ENCODE measurements at places on chromosomes 1 and 21. TPM values are rescaled to one million over a fixed set of nuclear protein-coding genes. Genes with fewer than 3 reads are reported as not detected.

The COL16A1 gene
- 4.3 TPM for polyA plus RNA-seq

The CLCA4 gene
- polyA plus RNA-seq: not detected

The ORC1 gene
- polyA plus RNA-seq: 7.0 TPM

The NRIP1 gene
- polyA plus RNA-seq: 18.1 TPM

The PLA2G2C gene
- polyA plus RNA-seq: not detected

The TSPAN1 gene
- polyA plus RNA-seq: 4.5 TPM

The ATPAF1 gene
- polyA plus RNA-seq: 57.3 TPM

The S100A7 gene
- polyA plus RNA-seq: not detected

The PRMT6 gene
- 8.1 TPM for polyA plus RNA-seq

DNA sequence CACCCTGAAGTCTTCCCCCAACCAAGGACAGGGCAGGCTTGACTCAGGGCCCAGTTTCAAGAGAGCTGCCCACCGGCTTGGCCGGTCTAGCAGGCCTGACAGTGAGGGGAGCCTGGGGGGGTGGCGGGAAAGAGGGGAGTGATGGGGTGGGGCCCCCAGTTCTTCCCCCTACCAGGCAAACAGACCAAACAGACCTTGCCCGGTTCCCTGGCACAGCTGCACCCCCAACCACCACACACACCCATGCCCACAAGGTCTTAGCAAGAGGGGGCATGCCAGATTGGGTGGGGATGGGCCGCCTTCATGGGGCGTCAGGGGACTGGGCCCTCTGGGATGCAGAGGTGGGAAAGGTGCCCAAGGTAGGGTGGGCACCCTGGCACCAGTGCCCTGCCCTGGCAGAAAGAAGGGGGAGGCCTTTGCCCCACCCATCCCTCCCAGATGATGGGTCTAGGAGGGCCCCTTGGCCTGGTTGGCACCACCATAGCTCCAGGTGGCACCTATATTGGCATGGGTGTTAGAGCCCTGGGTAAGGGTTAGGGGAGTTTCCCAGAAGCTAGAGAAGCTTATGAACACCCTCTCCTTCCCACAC lies 8.9 kb downstream of the ZBTB7B start:
- DNase-seq: no peak

GRCh38 chr1:150322310-150322709 lies 977 bp downstream of the PRPF3 start:
- peak; percentile 23 for DNase-seq

DNA sequence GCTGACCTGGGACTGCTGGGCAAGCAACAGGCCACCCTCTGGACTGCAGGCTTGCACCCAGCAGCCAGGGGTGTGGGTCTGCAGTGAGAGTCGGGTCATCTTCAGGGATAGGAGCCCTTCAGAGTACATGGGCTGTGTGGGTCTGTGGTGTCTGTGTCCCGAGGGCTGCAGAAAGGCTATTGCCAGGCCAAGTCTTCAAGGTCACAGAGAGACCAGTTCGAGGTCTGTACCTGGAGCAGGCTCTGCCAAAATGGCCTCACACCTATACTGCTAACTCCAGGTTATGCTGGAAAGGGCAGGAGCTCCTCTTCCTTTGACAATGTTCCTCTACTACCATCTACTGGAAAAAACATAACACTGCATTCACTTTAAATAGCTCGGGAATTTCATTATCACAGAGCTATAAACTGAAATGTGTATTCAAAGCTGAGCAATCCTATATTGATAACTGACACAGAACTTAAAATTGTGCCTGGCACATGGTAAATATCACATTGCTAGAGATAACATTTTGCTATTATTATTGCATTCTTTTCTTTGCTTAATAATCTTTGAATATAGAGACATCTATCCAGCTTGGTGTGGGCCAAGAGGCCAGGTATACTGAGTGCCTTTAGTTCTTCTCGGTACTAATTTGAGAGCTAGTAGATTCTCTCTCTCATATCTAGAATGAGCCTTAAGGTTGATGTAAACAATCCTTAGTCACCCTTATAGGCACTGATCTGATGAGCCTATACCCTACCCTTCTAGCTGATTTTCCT lies 6.9 kb upstream of the DNAH14 start:
- peak; percentile 30 for DNase-seq

DNA sequence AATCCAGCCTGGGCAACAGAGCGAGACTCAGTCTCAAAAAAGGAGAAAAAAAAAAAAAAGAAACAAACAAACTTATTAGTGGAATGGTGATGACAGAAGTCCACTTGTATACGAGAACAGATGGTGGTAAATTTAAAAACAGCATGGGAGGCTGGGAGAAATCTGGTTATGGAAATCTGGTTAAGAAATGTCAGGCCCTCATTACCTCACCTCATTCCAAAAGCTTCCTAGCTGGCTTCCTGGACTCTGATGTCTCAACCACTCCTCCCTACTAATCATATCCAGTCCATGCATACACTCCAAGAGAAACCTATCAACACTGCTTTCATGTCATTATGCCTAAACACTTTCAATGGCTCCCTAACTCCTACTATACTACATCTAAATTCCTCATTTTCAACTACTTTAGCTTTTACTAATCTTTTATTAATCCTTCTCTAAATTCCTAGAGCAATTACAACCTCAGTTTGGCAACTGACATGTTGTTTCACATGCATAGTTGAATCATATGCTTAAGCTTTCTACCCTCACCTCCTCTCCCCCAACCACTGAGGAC lies 52.9 kb downstream of the FOXJ3 start:
- DNase-seq: peak; percentile 3

GRCh38 chr1:82226186-82226505 lies 425.4 kb downstream of the ADGRL2 start:
- no peak for DNase-seq

DNA sequence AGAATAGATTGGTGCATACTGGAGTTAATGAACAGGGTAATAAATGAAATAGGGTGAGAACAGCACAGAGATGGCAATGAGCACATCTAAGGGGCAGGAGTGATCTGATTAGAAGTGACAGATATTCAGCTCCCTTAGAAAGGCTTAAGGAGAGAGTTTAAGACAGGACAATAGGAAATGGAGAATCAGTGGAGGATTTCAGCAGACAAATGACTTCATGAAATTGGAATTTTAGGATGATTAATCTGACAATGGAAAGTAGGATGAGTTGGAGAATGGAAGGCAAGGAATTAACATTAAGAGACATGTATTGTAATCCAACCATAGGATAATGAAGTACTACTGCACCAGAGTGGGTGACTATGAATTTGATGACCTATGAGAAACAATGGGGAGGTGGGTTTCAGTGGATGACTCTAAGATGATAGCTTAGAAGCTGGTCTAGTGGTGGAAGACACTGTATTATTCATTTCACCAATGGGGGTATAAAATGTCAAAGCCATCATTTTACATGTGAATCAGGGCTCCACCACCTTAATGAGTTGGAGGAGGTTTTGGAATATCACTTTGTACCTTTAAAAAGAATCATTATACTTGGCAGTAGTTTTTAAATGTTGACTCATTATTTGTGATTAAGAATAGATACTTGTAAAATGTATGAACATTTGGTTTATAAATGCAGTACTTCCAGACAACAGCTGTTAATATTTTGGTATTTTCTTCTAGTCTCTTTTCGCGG lies 139.1 kb downstream of the PLA2G4A start:
- no peak for DNase-seq

DNA sequence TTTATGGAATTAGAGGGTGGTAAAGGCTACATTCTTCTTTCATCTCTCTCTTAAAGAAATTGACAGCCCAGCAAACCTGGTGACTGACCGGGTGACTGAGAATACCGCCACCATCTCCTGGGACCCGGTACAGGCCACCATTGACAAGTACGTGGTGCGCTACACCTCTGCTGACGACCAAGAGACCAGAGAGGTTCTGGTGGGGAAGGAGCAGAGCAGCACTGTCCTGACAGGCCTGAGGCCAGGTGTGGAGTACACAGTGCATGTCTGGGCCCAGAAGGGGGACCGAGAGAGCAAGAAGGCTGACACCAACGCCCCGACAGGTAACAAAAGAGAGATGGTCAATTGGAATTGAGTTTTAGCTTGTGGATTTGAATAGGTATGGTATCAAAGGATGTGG lies 29.7 kb downstream of the TNN start:
- DNase-seq: no peak

GRCh38 chr1:109181085-109181806 lies 32.5 kb upstream of the SARS1 start:
- peak; percentile 96 for DNase-seq

DNA sequence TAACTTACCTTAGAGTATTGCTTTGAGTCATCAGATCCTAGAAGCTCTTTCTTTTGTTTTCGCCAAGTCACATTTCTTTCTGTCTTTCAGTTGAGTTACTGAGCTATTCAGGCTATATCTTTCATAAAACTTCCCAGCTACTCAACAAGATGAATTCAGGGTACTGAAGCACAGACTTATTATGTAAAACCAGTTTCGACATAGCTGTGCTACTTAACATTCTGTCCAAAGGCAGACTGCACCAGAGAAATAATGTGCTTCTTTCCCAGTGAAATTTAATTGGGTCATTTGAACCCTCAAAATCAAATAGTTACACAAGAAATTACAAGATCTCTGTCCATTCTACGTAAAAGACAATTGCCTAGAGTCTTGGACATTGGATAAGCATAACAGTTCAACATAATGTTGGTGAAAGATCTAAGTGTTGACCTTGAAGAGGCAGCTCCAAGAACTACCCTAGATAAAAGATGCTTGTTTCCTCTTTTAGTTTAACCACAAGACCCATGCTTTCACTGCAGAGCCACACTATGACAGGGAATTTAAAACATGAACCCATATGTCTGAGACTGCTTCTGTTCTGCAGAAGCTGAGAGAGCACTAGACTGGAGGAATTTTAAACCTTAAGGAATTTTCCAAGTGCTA lies 163.2 kb downstream of the LRRC40 start:
- no peak for DNase-seq

DNA sequence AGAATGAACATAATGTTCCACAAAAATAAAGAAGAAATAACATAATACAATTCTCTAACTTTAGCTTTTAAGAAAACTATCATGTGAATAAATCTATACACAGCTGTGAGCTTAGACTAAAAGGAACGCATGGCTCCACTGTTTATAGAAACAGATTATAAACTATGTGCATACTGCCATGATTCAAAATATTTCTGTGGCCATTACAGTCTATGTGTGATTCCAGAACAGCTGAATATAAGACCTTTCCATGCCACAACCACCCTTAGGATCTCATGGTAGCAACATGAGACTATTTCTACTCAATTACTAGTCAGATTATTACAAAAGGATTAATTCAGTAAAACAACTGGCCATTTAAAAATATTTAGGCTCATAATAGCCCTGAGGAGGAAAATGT lies 3.9 kb downstream of the CHML start:
- no peak for DNase-seq

All from HepG2 (cell line).